Stimulated activated CD4-positive, alpha-beta T cell treated with anti-CD3 and anti-CD28 coated beads, Interleukin-1b, Interleukin-23, amount 100 ng/mL, for 4 hours (primary cell): ENCODE measurements at places on chromosomes 1 and 21.

DNA sequence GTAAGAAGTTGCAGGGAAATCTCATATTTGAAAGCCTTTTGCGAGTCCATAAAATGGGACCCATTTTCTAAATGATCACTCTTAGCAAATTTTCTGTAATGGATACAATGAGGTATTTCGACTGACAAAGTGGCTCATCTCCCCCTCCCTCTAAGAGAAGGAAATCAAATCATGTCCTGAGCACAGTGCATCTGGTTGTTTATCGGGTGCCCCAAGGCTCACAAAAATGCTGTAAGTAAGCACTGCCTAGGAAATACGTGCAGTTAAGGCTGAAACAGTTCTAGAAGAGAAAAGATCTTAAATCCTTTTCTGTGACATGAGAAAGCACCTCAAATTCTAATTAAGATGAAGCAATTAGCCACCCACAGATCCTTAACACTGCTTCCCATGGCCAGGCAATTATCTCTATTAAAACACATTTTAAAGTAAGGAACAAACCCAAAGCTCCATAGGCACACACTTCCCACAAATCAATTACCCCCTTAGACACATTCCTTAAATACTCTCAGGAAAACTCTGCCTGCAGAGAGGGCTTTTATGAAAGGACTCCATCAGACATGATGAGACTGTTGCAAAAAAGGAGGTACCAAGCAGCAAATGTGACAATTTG is 216.3 kb downstream of the KCNH1 start:
- DNase-seq: no peak

DNA sequence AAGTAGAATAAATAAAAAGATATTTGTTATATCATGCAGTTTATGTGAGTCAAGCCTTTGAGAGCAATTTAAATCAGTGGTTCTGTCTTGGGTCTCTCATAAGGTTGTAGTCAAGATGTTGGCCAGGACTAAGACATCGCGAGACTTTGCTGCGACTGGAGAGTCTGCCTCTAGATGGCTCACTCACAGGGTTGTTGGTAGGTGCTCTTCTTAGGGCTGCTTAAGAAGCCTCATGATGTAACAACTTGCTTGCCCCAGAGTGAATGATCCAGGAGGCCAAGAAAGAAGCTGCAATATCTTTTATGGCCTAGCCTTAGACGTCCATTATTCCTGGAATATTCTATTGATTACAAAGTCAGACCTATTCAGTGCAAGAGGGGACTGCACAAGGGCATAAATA is 73.1 kb upstream of the CACHD1 start:
- no peak for DNase-seq

GRCh38 chr21:45973475-45974072 is 8.0 kb upstream of the COL6A1 start:
- DNase-seq: peak; percentile 76

DNA sequence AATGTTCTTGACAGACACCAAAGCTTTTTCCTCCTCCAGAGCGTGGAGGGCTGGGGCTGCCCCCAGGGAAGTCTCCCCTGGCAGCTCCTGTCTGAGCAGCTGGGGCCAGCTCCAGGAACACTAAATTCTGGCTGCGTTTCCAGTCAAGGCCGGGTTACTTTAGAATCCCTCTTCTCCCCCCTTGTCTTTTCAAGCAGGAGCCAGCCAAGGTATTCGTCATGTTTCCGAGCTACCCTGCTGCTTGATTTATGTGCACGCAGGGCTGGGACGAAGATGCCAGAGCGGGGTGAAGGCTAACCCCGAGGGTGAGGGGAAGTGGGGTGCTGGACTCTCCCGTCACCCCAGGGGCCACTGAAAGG is 68.1 kb upstream of the ANGPTL1 start:
- DNase-seq: no peak

DNA sequence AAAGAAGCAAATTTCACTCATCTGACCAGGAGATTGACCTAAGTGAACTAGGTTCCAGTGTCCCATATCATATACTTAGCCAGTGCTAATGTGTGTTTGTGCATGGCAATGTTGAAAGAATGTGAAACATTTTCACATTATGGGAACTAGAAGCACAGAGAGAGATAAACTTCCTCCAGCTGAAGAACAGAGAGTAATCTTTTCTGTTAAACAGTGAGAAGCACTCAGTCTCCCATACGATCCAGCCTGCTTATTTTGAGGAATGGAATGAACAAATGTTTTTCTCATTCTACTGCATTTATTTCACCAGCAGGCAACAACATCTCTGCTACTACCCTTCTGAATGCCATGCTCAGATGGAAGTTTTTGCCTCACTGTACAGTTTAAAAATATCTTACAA is 170.5 kb downstream of the TTLL7 start:
- DNase-seq: no peak

DNA sequence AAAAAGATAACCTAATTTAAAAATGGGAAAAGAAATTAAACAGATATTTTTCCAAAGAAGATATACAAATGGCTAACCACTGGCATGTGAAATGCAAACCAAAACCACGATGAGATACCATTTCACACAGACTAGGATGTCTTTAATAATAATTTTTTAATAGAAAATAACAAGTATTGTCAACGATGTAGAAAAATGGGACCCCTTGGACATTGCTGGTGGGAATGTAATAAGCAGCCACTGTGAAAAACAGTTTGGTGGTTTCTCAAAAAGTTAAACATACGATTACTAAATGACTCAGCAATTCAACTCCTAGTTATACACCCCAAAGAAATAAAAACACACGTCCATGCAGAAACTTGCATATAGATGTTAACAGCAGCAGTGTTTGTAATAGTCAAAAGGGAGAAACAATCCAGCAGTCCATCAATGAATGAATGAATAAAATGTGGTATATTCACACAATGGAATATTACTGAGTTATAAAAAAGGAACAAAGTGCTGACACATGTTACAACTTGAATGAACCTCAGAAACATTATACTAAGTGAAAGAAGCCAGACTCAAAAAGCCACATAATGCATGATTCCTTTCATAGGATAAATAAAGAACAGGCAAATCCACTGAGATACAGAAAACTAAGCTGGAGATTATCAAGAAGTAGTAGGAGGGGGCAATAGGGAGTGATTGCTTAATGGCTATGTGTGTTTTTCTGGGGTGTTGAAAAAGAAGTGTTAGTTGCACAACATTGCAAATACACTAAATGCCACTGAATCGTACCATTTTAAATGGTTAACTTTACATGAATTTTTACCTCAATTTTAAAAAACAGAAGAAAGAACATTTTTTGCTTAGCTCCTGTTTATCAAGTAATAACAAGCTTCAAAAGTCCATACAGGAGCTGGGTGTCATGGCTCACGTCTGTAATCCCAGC is 4.1 kb downstream of the PPT1 start:
- DNase-seq: no peak

DNA sequence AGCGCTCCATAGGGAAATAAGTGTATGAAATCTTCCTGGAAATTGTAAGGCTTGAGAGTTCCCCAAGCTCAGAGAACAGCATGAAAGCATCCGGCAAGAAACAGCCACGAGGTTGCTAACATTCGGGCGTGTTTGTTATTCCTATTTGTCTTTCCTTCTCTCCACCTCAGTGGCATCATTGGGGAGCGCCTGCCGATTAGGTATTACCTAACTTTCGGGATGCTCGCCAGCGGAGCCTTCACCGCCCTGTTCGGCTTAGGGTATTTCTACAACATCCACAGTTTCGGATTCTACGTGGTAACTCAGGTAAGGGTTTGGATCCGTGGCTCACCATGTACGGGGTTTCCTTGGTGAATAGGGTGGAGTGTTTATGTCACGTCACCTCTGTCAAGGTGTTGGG is 25.7 kb downstream of the SLC37A1 start:
- DNase-seq: no peak

DNA sequence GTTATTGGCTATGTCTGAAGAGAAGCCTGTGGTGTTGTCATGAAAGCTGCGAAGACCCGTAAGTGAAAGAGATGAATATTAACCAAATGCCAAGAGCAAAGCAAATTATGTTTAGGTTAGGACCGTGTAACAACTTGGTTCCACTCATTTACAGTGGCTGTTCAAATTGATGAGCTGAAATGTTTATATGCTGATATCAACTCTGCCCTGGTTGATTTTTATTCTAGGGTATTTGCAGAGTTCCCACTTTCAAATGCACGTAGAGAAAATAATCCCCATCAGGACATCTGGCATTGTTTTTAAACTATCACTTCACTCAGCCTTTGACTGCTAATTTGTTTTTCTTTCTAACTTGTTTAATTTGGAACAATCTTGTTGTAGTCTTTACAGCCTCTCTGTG is 581.6 kb upstream of the ADAMTS5 start:
- DNase-seq: no peak

GRCh38 chr21:26117972-26118367 is 52.6 kb downstream of the APP start:
- no peak for DNase-seq

- no peak for DNase-seq
These were observed 152.4 kb downstream of the PRDM16 start for GRCh38 chr1:3221112-3222041.

- no peak for DNase-seq
These were observed 187.4 kb upstream of the ATP1B1 start for GRCh38 chr1:168918860-168919741.

- DNase-seq: no peak
These were observed 138.7 kb upstream of the ZNF648 start for GRCh38 chr1:182200025-182200812.

DNA sequence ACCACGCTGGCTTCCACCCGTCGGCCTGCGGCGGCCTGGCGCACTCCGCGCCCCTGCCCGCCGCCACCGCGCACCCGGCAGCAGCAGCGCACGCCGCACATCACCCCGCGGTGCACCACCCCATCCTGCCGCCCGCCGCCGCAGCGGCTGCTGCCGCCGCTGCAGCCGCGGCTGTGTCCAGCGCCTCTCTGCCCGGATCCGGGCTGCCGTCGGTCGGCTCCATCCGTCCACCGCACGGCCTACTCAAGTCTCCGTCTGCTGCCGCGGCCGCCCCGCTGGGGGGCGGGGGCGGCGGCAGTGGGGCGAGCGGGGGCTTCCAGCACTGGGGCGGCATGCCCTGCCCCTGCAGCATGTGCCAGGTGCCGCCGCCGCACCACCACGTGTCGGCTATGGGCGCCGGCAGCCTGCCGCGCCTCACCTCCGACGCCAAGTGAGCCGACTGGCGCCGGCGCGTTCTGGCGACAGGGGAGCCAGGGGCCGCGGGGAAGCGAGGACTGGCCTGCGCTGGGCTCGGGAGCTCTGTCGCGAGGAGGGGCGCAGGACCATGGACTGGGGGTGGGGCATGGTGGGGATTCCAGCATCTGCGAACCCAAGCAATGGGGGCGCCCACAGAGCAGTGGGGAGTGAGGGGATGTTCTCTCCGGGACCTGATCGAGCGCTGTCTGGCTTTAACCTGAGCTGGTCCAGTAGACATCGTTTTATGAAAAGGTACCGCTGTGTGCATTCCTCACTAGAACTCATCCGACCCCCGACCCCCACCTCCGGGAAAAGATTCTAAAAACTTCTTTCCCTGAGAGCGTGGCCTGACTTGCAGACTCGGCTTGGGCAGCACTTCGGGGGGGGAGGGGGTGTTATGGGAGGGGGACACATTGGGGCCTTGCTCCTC is 1.9 kb downstream of the OLIG2 start:
- no peak for DNase-seq
